Fibroblast of the conjunctiva (primary cell): ENCODE measurements at places on chromosomes 7 and 10.

DNA sequence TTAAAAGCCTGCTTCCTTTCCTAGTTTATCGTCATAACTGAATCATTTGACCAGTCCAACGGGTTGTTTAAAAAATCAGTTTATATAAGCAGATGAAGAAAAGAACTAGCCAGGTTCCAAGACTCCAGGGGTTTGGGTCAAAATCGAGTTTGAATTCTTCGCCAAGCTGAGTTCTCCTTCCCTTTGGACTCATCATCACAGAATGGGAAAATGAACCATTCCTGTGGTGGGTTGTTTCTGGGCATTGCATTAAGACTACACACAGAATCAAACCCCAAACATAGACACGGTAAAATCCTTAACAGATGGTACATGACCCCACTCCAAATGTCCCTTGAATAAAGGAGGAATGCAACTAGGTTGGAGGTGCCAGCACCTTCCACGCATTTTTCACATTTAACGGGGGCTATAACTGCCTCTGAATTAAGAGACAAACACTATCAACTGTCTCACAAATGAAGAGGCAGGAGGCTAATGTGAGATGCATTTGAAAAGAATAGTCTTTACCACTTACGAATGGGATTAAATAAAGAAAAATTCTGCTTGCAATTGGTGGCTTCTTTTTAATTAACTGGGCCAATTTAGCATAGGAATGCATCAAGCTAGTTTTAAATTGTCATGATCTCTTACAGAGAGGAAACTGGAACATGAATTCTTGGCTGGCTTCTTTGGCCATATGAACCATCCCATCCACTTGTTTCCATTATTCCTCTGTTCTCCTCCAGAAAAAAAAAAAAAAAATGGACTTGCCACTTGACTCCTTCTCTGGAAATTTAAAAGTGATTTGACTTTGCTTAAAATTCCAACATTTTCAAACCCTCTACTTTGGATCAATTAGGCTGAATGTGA, 61.1 kb downstream of the CHST15 start:
- DNase-seq, result no peak

DNA sequence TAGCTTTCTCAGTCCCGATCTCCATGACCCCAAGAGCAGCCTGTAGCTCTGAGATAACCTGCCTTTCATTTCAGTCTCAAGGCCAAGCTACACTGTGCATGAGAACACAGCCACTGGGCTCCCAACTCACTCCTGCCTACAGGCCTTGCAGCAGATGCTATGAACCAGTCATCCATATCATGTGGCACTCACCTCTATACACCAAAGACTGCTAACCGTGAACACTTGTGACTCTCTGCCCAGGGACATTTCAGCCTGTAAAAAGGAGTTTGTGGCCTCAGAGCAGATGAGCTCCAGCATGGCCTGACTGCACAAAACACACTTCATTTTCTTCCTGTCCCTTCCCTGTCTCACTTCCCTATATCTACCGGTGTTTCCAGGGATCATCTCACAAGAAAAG, 56.9 kb upstream of the NPY start:
- DNase-seq, result no peak

DNA sequence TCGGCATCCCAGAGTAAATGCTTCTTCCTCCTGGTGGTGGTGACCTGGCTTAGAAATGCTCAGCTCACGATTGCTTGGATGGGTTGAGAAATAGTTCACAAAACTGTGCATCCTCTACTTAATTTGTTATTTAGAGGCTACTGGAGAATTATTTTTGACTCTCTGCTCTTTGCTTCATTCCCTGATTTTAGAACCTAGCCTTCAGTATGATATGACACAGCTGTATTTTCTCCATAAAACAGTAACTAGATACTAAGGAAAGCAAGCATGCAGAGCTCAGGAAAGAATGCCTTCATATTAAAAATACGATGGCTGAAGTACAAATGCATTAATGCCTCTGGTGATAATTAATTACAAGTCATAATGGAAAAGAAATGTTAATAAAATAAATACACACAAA, 602.0 kb upstream of the COBL start:
- no peak for DNase-seq

- DNase-seq, result no peak
Observed at GRCh38 chr7:142523821-142524460, 225.3 kb upstream of the PRSS1 start.

- no peak for DNase-seq
Observed at GRCh38 chr7:90595801-90596670, at the start of gene CDK14. TSS of gene CDK14 (plus strand) at chr7:90596321. CDS start at chr7:90596628, 307 bp downstream.

DNA sequence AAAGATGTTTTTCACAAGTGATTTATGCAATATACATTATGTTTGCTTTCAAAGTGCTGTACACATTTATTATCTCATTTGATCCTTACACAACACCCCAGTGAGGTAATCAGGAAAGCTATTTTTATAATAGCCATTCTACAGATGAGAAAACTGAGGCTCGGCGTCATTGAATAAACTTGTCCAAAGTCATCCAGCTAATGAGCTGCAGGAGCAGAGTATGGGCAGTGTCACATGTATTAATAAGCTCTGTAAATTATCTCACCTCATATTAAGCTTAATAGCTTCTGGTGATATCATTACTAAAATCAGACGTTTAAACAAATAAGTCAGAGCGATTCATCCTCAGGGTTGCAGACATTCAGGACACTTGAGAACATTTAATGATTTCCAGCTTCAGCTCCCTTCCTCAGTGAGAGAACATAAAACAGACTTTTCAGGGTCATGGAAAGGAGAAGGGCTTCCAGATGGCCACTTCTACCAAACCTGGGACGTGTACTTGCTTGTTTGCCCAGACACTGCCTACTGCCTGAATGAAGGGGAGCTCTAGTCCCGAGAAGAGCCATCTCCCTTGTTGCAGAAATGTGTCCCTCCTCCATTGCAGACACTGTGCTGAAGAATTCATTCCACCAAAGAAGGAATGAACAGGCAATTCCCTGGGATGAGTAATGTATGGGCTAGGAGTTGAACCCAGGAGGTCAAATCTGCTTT, 20.5 kb upstream of the FZD1 start:
- DNase-seq, result no peak

- DNase-seq, result no peak
Observed at GRCh38 chr7:40978047-40978446, 724.8 kb downstream of the INHBA start.

DNA sequence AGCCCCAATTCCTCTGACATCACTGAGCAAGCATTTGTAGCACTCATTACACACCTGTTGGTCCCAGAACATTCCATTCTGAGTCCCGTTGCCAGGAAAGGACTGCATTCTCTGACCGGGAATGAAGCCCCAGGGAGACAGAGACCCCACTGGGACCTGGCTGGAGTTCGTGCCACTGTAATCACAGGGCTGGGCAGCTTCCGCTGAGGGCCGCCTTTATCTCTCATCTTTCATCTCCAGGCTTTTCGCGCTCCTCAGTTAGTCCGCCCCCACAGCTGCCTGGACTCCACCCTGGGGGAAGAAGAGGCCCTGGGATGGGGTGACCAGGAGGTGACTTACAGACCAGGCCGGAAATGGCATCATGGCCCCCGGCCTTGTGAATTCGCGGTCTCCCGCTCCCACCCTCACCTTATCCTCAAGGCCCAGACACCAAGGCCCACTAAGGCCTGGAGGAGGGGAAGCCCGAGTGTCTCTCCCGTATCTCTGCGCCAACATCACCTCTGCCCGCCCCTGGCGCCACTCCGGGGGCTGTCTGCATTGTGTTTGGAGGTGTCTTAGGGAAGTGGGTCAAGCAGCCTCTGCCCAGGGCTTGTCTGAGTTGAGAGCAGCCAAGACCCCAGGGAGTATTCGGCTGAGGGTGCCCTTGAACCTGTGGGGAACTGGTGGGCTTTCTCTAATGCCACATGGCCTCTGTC, 75.4 kb downstream of the PROSER2 start:
- DNase-seq, result no peak

- no peak for DNase-seq
Observed at GRCh38 chr10:3995302-3996210, 210.5 kb upstream of the KLF6 start.

DNA sequence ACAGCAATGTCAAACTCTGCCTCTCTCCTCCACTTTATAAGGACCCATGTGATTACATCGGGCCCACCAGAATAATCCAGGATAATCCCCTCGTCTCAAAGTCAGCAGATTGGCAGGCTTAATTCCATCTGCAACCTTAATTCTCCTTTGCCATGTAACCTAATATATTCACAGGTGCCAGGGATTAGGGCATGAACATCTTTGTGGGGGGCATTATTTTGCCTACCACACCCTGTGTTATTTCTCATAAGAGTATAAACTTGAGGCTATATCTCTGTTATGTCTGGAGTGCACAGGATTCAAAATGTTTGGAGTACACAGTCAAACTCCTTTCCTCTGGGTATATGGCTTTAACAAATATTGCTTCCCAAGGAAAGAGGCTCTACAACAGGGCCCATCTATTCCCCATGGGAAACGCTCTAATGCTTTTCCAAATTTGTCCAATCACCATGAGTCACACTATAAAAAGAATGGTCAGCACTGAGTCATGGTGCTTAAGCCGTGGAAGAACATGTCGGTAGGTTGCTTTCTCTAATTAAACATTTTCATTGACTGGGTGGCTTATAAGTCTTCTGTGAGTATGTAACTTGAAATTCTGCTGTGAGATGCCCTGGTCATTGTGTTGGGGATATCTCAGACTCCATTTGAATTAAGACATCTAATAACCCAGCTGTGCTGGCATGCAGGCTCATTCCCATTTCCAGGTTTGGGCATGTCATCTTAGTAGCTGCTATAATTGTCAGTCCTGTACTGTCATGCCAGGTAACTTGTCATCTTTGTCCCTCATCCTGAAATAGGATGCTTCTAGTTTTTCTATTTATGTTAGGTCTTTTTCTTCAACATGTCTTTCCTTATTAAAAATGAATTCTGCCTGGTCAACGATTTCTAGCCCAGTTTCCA, 11.5 kb upstream of the AKR1B10 start:
- peak; percentile 75 for DNase-seq

DNA sequence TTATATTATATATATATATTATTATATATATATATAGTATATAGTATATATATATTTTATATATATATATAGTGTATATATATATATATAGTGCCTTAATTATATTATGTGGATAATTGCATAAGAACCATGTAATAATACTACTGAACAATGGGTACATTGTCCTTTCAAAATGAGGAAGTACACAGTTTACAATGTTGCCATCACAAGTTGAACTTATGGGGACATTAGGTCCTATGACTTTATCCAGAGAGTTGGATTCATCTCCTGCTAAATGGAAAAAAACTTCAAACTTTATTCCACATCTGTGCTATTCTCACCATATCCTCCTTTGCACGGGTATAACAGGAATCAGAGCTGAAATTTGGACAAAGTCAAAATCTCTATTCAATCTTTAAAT, 105.0 kb upstream of the AGR3 start:
- DNase-seq, result no peak

GRCh38 chr7:47071866-47072265, 510.0 kb downstream of the TNS3 start:
- no peak for DNase-seq

GRCh38 chr10:91104193-91105041, 116.0 kb upstream of the PCGF5 start:
- DNase-seq, result no peak

DNA sequence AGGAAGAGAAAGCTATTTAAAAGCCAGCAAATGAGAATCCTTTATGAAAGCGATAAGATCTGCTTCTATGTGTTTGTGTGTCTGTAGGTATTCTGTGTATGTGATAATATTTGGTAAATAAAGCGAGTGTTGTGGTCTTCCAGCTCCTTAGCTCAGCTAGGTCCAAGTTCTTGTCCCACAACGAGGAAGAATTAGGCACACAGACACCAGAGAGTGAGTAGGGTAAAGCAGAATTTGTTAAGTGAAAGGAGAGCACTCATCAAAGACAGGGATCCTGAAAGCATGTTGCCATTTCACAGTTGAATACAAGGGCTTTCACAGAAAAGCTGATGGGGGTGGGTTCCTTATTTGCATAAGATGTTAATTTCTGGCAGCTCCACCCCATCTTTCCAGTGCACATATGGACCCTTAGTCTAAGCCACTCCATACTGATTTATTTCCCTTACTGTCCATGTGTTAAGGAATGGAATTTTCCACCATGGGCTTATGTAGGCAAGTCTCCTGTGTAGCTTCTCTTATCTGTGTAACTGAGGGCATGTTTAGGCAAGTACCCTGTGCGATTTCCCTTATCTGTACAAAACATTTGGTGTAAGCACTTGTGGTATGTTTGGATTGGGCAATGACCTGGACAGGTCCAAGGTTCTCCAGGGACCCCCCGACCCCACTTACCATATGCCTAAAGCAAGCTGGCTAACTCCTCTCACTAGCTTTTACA, 165.9 kb upstream of the VIPR2 start:
- DNase-seq, result no peak

GRCh38 chr10:18879284-18879683, 169.3 kb upstream of the MALRD1 start:
- no peak for DNase-seq

DNA sequence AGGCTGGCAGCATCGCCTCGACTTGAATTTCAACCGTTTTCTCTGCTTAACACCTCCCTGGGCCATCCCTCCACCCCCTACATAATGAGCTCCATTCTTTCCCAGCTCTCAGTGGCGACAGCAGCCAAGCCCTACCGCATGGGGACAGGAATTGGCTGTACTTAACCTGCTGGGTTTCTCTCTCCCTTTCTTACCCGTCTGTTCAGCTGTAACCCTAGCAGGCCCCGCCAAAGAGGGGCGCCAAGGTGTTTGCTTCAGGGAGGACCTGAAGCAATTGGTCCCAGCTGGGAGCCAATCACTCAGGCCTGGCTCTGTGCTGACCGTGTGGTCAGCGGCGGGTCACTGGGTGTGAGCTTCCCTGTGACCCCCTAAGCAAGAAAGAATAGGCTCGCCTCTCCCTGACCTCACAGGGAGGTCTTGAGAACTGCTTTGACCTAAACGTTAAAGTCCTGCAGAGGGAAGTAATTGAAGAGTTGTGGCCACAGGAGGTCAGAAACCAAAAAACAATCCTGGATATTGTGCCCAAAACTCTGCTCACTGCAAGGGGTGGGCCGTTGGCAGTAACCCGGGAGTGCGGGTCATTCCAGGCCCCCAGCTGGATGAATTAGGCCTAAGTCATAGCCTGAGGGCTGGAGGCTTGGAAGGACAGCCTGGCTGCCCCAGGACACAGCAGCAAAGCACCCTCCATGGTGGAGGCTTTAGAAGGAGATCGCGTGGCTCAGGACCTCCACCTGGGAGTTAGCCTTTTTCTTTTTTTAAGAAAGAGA, 114.6 kb downstream of the ITIH5 start:
- DNase-seq, result no peak

DNA sequence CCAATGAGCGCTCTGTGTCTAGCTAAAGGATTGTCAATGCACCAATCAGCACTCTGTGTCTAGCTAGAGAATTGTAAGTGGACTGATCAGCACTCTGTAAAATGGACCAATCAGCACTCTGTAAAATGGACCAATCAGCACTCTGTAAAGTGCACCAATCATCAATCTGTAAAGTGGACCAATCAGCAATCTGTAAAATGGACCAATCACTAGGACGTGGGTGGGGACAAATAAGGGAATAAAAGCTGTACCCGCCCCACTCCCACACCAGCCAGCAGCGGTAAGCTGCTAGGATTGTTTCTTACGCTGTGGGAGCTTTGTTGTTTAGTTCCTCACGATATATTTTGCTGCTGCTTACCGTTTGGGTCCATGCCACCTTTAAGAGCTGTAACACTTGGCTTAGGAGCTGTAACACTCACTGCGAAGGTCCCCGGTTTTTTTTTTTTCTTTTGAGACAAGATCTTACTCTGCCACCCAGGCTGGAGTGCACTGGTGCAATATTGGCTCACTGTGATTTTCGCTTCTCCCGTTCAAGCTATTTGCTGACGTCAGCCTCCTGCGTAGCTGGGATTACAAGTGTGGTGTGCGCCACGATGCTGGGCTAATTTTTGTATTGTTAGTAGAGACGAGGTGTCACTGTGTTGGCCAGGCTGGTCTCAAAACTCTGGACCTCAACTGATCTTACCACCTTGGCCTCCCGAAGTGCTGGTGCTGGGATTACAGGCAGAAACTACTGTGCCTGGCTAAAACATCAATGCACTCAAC, 184.8 kb downstream of the PTPN20 start:
- DNase-seq, result no peak
